AG10803 (cell line): ENCODE measurements at places on chromosomes 7 and 10.
A peak's percentile ranks its signal among the peaks of the same experiment; 100 is the strongest.

- no peak for DNase-seq
Measured at GRCh38 chr10:28986856-28987255, 302.0 kb upstream of the LYZL1 start.

GRCh38 chr7:25031432-25031831, 51.5 kb upstream of the OSBPL3 start:
- no peak for DNase-seq

DNA sequence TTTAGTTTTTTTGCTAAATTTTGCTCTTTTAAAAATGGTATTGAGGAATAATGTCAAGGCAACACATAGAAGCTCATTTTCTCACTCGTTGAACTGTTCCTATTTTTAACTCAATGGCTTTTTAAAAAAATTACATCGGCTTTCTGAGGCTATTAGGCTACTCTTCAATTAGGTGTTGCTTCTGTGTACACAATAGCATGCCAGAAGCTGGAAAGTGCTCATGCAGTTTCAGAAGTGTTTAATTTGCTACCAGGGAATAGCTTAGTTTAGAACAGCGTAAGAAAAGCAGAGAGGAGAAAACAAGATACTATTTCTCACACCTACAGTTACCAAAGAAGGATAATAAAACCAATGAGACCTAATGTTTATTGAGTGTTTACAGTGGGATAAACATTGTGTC, 157.4 kb downstream of the NXPH1 start:
- DNase-seq: no peak

- DNase-seq: peak; percentile 44
Measured at GRCh38 chr7:80707318-80707717, 68.9 kb downstream of the CD36 start.

DNA sequence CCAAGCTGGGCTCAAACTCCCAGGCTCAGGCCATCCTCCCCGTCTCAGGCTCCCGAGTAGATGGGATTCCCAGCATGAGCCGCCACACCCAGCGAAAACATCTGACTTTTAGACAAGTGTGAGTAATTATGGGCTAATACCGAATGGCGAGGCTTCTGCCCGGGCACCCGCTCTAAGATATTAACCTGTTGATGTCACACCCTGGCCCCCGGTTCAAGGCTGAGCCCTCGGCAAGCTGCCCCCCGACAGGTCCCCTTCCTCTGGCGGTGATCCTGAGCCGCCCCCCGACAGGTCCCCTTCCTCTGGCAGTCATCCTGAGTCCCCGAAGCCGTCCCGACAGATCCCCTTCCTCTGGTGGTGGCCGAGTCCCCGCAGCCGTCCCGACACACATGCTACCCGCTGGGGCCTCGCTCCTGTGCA, 5.2 kb downstream of the PSMG3 start:
- DNase-seq: peak; percentile 69

DNA sequence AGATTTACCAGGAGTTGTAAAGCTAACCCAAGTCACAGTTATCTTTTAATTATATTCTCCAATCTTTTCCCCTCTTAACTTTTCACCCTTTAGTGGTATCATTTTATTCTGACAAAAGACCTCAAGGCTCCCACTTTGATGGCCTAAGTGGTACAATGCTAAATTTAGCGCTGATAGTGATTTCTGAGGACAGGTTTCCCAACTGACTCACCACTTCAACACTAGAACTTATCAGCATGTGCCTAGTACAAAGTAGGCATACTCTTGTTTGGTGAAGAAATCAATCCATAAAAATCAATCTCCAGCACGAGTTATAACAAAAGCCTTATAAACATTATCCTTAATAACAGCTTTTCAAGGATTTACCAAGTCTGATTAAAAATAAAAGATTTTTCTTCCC, 7.5 kb downstream of the SNX13 start:
- no peak for DNase-seq

DNA sequence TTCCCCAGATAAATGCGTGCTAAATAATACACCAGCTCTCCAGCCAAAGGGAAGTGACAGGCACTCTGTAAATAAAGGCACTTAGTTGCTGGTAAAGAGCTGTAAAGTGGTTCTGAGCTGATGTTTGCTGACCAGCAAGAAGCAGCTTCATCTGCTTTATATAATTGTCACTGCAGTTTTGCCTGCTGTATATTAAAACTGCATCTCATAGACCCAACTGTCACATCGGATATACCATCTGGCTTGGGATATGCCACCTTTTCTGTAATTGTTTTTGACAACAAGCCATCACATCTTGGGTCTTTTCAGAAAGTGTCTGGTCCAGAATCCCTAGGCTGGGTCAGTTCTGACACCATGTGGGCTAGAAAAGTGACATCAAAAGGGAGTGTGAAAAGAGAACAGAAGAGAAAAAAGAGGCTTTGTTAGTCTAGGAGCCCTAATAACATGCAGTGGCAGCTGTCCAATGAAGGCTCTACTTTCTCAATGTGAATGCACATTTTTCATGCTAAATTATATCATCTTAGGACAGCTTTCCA, 697.6 kb downstream of the KCNMA1 start:
- DNase-seq: no peak

DNA sequence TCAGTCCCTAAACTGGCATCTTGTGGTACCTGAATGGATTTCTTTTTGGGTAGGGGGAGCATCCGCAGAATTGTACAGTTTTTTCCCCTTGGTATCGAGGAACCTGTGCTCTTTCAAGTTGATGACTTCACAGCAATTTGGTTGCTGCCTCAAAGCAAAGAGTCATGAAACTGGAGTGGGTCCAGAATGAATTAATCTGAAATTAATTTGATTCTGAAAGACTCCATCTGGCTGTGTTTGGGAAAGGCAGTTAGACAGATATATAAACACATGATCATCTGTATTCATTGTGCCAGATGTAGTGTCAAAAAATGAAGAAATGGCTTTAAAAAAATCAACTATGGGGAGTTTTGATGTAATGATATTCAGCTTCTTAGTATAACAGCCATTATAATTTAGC, 136.1 kb downstream of the CELF2 start:
- DNase-seq: no peak

- DNase-seq: no peak
Measured at GRCh38 chr10:43173120-43173519, 34.9 kb downstream of the CSGALNACT2 start.

GRCh38 chr10:83880252-83880791, 259.0 kb upstream of the GHITM start:
- DNase-seq: no peak

DNA sequence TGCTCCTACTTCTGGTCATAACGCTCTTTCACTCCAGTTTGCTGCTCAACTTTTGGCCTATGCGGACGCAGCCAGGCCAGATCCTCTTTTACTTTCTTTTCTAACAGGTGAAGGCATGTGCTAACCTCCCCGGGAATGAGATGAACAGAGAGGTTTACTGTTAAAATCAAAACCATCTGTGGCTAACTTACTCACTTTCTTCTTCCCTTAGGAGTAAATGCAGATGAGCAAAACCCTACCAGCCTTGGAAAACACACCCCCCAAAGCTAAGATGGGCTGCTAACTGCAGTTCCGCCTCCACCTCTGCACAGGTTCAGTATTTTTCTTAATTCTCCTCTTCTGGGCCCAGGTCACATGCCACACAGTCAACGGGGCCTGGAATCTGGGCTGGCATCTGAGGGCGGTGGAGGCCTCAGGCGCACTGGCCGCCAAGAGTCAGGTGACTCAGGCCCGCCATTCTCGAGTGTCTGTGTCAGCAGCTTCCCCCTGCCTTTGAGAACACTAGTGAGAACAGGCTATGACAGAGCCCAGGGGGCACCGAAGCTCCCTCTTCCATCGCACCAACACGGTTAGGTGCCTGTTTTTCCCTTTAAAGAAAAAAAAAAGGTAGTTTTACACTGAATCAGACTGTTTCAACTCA, 11.1 kb downstream of the FAM53B start:
- no peak for DNase-seq

GRCh38 chr10:9860045-9860444, 1157.6 kb upstream of the CELF2 start:
- no peak for DNase-seq

GRCh38 chr7:143909863-143910262, 7.9 kb upstream of the TCAF1 start:
- DNase-seq: peak; percentile 21

DNA sequence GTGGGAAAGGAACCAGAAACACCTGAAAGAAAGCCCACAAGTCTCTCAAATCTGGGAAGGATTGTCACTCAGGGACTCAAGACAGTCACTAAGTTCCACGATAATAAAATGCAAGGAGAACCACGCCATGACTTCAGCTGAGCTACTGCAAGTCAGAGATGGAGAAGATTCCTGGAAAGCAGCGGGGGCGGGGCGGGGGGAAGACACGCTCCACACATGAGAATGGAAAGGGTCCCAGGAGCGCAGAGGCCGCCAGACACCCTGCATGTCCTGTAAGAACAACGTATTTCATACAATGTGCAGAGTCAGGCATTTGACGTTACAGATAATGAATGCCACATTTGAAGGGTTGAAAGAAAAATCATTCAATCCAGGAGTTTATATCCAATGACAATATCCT, 448.1 kb downstream of the PTPRN2 start:
- no peak for DNase-seq

DNA sequence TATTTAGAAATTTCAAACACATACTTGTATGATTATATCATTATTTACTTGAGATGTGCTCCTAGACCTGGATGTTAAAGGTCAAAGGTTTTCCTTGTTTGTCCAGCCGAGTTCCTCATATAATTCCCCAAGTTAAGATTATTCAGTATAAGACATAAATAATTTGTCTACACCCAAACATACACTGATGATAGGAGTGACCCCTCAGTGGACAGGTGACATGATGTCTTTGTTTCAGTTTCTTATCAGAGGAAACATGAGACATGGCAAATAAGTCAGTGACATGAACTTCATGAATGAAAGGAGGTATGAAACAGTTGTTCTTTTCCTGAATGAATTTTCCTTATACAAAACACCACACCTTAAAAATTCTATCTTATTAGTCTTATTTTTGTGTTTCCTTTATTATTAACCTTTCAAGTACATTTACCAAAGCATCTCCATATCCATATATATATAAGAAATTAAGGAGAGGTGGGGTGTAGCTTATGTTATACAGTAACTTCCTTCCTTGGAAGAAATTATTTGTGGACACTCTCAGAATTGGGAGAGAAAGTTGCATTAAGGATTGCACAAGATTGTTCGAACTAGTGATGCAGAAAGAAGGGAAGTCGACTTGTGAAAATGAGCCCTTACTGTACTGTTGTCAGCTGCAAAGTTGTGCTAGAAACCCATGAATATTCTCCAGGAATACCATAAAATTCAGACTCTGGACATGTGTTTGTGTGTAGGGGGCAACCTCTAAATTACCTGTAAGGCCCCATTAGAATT, 60.5 kb downstream of the POM121L12 start:
- DNase-seq: no peak

- no peak for DNase-seq
Measured at GRCh38 chr10:43194266-43194665, 56.0 kb downstream of the CSGALNACT2 start.
